Small intestine (tissue), 16 donors: ENCODE measurements at places on chromosomes 12 and 14. TPM values are rescaled to one million over a fixed set of nuclear protein-coding genes. Genes with fewer than 3 reads are reported as not detected.

The TPI1 gene
- polyA plus RNA-seq: 1,182 TPM

The KRT86 gene
- polyA plus RNA-seq: 0.54 TPM

DNA sequence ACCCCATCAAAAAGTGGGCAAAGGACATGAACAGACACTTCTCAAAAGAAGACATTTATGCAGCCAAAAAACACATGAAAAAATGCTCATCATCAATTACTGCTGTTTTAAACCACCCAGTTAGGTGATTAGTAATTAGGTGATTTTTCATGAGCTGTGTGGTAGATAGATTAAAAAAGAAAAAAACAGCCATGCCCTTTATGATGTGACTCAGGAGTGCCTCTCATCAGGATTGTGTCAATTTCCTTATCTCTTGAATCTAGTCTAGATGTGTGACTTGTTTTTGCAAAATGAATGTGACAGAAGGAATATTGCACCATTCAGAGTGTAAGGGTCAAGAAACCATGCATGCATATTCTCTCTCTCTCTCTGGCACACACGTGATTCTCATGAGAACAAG, 5.7 kb downstream of the OR10A7 start:
- DNase-seq: no peak

- no peak for DNase-seq
These were observed 19.4 kb downstream of the SERPINA1 start for GRCh38 chr14:94368956-94369355.

GRCh38 chr12:39383114-39383513, 59.8 kb downstream of the KIF21A start:
- no peak for DNase-seq

The CD4 gene
- 19.1 TPM for polyA plus RNA-seq

The SVOP gene
- polyA plus RNA-seq: 0.37 TPM

DNA sequence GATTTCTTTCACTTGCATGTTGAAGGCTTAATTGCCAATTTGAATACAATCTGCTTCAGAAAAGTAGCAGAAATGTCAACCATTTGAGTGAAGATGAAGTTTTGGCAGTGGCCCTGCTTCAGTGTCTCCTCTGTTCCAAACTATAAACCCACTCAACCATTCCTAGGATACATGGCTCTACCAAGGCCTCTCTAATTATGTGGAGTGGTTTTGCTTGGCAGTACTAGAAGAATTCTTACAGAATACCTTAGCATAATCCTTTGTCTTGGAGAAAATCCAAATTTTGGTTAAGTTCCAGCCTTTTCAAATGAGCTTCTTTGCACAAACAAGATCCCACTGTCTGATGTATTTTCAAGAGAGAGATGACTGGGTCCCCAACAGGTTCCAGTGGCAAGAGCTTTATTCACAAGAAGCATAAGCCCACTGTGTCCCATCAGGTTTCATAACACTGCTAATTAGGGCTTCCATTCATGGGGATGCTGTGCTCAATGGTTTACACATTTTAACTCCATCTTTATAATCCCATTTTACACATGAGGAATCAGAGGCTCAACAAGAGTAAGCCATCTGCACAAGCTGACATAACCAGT, 234.5 kb downstream of the IPO8 start:
- no peak for DNase-seq

GRCh38 chr14:103542605-103543088, 13.7 kb downstream of the TRMT61A start:
- DNase-seq: peak; percentile 83

The CLEC6A gene
- not detected for polyA plus RNA-seq

The OR10G3 gene
- not detected for polyA plus RNA-seq

DNA sequence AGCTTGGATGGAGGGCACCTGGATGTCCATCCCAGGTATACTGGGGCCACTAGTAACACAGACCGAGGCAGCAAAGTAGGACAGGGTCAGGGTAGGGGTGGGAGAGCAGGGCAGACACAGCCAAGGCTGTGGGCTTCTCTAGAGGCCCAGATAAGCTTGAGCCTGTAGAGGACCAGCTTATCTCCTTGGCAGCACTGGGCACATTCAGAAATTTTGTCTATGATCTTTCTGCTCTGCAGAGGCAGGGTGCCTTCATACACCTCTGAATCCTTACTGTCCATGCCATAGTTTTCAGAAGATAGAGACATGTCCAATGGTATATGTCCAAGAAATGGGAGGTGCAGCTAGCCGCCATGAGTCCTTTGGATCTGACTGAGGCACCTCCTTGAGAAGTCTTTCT, 26.4 kb upstream of the USP15 start:
- no peak for DNase-seq

The TAS2R9 gene
- not detected for polyA plus RNA-seq

The CLEC4E gene
- polyA plus RNA-seq: 0.45 TPM

DNA sequence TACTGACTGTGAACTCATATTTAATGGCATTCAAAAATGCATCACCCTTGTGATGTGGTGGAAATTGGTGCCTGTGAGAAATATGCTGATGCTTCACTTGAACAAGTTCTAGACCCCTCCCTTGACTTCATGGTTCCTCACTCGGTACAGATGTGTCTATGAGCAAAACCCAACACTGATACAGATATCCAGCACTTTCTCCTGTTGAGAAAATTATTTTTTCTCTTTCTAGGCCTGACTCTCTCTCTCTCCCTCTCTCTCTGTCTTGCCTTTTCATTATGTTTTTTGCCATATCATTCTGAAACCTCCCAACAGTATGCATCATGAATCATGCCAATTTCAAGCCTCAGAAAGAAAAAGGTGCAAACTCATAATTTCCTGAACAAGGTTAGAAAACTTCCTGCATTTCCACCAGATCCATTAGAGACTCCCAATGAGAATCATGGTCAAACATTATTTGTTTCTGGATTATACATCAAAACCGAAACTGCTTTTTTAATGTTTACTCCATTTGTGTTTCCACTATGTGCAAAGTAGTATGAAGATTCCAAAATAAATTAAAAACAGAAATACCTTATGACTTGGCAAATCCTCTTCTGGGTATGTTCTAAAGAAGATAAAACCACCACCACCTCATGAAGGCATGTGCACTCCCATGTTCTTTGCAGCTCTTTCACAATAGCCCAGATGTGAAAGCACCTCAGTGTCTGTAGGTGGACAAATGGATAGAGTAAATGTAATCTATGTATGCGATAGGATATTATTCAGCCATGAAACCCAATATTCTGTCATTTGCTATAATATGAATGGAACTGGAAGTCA, 543.6 kb downstream of the TMEM121 start:
- no peak for DNase-seq

The ZFHX2 gene
- polyA plus RNA-seq: not detected

The SOAT2 gene
- polyA plus RNA-seq: 94.0 TPM

The RTN1 gene
- polyA plus RNA-seq: 34.4 TPM

- DNase-seq: no peak
These were observed 136.0 kb downstream of the MSRB3 start for GRCh38 chr12:65414526-65414925.

- no peak for DNase-seq
These were observed 4.3 kb upstream of the HOXC12 start for GRCh38 chr12:53950437-53950773.

- DNase-seq: no peak
These were observed 85.4 kb upstream of the TMEM260 start for GRCh38 chr14:56494167-56494566.

The SLC5A8 gene
- not detected for polyA plus RNA-seq

DNA sequence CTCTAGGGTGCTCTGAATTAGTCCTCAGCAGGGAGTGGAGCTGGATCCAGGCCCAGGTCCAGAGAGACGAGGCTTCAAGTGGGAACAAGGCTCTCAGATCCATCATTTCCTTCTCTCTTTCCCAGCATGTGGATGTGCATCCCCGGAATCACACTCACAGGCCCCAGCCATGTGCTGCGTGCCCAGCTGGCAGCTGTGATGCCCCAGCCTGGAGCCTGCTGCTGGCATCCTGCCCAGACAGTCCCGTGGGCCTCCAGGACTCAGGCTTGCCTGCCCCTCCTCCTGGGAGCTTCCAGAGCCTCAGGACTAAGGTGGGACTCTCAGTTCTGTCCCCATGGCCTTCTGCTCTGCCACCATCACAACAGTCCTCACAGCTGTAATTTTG, 6.2 kb upstream of the KRT84 start:
- DNase-seq: peak; percentile 8

The SMCO2 gene
- not detected for polyA plus RNA-seq

DNA sequence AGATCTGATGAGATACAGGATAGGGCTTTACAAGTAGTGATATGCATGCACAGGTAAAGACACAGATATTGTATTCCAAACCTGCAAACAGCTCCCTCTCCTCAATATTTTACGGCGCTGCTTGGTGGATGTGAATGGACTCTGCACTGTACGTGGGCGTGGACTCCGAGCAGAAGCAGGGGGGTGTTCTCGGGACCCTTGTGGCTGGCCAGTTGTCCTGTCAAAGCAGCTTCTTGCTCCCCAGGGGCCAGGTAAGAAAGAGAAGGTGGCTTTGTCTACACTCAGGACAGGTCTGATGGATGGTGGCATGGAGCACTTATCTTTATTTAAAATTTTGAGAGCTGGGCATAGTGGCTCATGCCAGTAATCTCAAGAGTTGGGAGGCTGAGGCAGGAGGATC, 29.5 kb upstream of the CLMN start:
- no peak for DNase-seq

The LIN7A gene
- polyA plus RNA-seq: 0.34 TPM

DNA sequence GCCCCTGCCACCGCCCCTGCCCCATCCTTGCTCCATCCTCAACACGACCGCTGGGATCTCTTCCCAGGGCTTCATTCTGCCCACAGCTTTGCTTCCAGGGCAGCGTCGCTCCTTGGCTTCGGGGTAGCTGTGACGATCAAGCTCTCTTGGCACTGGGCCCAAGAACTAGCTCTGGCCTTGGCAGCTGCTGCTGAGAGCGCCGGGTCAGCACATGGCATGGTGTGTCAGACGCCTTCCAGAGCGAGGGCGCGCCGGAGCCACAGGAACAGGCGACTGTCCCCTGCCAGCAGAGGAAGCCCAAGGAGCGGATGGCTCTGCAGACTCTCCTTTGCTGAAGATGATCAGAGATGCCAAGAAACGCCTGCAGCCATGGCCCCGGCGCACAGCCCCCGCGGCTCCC, 15.9 kb downstream of the RAB35 start:
- no peak for DNase-seq

The OR4L1 gene
- polyA plus RNA-seq: not detected

GRCh38 chr12:116171549-116171948, 105.9 kb downstream of the MED13L start:
- DNase-seq: no peak

DNA sequence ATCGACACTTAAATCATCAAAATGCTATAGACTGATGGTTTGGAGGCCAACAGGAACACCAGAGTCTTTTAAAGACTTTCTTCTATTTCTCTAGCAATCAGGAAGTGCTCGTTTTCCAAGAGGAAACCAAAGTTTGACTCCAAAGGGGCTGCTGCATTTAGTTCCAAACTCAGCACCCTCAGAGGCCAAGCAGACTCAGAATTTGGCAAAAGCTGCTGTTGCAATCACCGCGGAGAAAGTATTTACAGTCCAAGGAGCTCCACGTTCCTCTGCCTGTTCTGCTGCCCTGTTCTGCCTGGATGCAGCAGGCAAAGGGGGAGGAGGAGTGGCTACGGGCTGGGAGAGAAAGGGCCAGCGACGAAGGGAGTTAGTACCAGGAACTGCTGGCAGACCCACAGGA, 325.1 kb downstream of the BCL11B start:
- no peak for DNase-seq

GRCh38 chr12:93882763-93883162, 205.6 kb downstream of the CRADD start:
- DNase-seq: no peak

- DNase-seq: no peak
These were observed 286.5 kb upstream of the RTL1 start for GRCh38 chr14:101189962-101190560.

DNA sequence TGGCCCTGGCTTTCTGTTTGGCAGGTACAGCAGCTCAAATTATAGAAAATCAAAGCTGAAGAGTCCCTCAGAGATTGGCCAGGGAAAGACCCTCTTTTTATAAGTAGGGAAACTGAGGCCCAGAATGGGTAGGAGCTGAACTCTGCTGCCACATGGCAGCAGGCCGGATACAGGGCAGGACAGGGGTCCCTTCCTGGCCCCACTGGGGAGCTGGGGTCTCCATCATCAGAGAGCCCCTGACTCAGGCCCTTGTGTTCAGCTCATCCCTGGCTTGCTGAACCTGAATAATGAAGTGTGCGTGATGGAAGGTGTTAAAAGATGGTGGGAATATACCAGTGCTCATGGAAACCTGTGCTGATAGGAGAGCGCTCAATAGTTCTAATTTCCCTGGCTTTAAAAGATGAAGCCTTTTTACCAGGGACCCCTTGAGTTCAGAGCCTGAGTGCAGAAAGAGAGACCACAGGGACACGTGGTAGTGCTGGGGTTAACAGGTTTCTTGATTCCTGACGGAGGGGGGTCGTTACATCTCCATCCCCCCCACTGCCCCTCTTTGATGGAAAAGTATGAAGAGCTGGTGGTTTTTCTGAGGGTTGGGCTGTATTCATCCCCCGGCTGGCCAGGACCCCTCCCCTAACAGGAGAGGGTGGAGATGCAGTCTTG, 4.4 kb downstream of the DLK1 start:
- DNase-seq: no peak

DNA sequence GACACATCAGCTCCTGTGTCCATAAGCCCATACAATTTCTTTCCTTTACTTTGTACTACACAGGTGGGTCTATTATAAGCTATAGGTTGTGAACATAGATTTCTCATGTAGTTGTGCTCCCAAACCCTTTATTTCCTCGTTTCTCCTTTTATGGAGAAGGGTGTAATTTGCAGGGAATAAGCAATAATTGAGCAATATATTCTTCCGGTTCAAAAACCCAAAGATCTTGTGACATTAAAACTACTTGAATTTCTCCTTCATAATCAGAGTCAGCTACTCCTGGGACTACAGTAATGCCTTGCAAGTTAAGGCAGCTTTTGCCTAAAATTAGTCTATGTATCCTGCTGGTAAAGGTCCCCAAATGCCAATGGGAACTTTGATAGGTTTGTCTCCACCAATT, 19.1 kb upstream of the MAPKAPK5 start:
- no peak for DNase-seq

DNA sequence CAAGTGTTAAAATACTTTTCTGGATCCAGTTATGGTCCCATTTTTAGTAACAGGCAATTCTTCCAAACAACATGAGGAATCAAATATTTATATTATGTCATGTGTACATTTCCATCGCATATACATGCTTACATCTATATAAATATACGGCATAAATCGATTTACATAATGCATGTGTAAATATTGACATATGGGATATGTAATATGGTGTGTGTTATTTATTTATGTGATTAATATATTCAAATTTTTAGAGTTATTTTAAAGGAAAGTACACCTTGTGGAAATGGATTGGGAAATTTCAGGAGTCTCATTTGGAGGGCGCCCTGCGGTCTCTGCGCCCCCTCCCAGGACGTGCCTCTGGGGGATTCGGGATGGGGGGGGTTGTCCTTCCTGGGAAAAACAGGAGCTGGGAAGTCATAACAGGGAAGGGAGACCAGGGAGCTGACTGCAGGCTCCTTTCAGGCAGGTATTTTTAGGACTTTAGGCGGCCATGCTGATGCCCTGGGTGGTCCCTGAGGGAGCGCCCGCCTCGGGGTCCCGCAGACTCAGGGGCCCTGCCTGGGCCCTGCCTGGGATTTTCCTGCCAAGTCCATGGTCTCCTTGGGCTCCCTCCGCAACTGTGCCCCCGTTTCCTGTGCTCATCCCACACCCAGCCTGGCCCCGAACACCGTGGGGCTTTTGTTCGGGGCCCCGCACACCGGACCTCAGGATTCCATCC, 82.7 kb upstream of the SFSWAP start:
- no peak for DNase-seq

The PLBD1 gene
- 9.6 TPM for polyA plus RNA-seq

The PSEN1 gene
- 32.4 TPM for polyA plus RNA-seq

The PTPRB gene
- polyA plus RNA-seq: 1.8 TPM

The LGALS3 gene
- 2,145 TPM for polyA plus RNA-seq
